Activated naive CD8-positive, alpha-beta T cell treated with anti-CD3 and anti-CD28 coated beads, Interleukin-2, amount 50 U/mL, for 16 hours (primary cell): ENCODE measurements at places on chromosomes 12 and 14.

GRCh38 chr12:131430158-131430742 is 280.6 kb upstream of the SFSWAP start:
- no peak for DNase-seq

DNA sequence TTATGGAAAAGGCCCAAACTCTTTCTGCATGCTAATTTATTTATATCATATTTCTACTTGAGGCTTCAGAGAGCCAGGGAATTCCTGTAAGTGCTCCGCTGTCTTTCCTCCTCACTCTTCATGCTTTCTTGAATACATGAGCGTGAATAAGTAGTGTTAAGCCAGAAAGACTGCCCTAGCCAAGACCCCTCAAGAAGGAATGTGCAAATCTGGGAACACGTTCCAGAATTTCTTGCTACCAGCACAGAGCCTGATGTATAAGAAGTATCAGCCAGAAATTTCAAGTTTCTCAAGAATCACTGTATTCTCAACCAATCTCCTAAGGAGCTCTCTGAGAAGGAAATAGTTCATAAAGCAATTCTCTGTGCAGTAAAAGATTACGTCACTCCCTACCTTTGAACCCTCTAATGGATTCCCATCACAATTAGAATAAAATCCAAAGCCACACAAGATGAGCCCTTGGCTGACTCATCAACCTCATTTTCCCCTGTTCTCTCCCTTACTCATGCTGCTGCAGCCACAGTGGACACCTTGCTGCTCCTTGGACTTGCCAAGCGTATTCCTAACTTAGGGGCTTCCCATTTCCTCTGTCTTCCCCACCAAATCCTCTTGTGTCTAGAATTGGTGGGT is 6.9 kb upstream of the TSPAN8 start:
- DNase-seq = no peak

GRCh38 chr12:21828779-21829178 is 54.3 kb upstream of the KCNJ8 start:
- no peak for DNase-seq

GRCh38 chr12:2051700-2052621 is 826 bp upstream of the CACNA1C start:
- DNase-seq = no peak

GRCh38 chr12:28568118-28568517 is 377.9 kb downstream of the CCDC91 start:
- no peak for DNase-seq

GRCh38 chr12:12404297-12404696 is 47.4 kb downstream of the BORCS5 start:
- no peak for DNase-seq

- DNase-seq = no peak
Observed at GRCh38 chr12:64747695-64748094, 11.5 kb downstream of the GNS start.

DNA sequence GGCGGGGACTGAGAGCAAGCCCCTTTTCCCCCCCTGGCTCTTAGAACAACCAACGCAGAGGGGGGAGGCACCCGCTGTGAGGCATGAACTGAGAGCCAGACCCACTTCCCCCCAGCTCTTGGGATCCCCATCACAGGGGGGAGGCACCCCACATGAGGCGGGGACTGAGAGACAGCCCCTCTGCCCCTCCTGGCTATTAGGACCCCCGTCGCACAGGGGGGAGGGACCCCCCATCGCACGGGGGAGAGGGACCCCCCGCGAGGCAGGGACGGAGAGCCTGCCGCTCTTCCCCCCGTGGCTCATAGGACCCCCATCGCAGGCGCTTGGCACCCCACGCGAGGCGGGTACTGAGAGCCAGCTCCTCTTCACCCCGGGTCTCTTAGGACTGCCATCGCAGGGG is 195.8 kb upstream of the PZP start:
- no peak for DNase-seq

GRCh38 chr12:3049176-3049575 is 28.0 kb upstream of the TSPAN9 start:
- no peak for DNase-seq
